ENCODE measurements at places on chromosomes 12 and 14.

DNA sequence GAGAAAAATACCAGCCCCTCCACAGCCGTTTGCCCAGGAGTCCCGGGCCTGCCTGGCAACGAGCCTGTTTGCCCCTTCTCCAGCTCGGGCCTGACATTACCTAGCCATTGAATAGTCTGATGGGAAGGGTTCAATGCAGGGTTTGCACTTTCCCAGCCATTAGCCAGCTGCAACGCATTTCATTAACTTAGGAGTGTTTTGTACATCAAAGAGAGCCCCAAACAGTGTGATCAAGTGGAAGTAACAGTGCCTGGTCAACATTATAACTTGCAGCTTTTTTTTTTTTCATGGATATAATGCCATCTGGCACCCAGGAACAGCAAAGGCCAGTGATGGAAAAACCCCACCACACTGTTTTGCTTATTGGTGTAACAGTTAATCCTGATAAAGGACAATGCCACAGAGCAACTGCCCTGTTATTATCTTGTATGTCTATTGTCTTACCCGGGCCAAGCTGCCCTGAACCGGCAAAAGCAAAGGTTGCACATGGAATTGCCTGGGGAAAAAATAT lies 38.0 kb downstream of the BTG1 start:
- no peak for DNase-seq

DNA sequence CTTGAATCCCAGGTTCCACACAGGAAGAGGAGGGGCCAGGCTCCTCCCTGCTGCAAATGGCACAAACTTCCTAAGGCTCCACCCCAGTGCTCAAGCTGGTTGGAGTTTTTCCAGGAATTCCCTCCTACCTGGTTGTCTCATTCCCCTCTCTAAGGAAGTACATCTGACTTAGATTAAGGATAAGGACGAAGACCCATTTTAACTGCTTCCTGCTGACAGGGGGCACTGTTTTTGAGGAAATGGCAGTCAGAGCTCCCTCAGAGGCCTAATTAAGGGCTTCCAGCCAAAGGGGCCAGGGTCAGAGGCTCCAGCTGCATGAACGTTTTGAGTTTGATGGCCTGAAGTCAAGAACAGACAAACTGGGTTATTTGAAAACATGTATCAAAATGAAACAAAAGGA lies 1084.7 kb downstream of the SLC6A15 start:
- DNase-seq = no peak

DNA sequence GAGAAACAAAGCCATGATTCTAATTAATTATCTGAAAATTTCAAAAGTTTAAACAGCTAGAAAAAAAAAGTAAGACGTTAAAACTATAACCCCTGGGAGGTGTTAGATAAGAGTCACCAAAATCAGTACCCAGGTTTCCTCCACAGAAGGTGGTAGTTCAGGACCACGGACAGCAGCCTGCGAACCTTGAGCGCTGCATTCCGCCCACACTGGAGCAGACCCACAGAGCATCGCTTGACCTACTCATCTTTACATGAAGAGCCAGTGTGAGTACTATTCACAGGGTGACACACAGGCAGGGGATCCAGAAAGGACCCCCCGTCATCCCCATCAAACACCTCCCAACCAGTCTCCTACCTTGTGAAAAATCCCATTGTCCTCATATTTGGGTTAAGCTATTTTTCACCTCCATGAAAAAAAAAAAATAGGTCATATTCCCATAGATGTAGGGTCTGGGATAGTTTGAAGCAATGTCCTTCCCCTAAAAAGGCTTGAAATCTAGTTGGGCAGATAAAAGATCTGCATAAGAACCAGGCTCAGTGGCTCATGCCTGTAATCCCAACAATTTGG lies 8.8 kb upstream of the CHGA start:
- no peak for DNase-seq

DNA sequence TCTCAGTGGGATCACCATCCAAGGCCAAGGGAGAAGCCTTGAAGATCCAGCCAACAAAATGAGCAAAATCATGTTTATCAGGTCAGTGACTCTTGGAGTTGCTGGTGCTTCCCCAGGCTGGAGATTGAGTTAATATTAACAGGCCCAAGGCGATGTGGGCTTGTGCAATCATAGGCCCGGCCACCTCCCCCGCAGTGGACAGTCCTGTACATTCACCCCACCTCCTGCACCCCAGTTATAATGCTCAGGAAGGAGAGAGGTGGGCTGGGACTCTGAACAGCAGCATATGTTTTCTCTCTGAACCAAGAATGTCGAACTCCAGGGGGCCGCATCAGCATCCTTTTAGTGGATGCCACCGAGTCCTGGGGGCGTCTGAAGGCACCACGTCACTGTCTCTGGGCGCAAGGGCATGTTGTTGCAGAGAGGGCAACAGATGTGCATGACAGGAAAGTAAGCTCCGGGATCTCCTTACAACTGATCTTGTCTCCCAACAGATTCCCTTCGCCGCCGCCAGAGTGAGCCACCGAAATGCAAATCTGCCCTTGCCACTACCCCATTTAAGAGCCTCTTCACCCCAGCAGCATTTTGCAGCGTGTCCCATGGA lies 32.2 kb upstream of the SERPINA6 start:
- no peak for DNase-seq

GRCh38 chr12:20549108-20549719 lies 145.9 kb upstream of the SLCO1C1 start:
- DNase-seq = no peak

DNA sequence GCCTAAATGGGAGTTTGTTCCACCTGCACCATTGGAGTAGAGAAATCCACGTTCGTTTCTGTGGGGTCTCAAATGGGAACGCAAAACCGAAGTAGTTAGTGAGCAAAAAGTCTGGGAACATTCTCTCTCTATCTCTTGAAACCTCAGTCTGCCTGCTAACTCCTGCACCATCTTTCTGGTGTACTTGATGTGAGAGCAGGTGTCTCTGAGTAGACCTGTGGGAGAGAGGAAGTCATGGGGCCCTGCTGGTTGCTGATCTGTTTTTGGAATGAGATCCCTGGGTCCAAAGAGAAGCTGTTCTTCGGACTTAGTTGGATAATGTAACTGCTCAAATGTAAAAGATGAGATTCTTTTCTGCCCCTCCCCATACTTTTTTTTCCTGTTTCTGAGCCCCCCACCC lies 57.3 kb downstream of the MAX start:
- no peak for DNase-seq

DNA sequence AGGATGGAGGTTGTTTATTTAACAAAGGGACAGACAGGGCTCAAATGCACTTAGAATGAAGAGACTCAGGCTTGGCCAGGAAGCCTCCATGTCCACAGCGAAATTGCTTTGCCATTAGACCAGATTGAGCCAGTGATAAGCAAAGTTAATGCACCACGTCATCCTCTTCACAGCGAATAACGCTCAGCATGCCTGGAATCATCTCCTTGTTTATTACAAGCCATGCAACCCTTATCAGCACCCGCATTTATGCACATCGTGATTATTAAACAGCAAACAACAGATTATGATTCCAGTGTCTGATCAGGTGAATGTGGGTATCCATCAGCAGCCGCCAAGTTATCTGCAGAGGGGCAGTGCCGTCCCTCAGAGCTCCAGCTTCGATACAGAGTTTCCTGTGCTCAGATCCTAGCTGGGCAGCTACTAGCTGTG lies 175.0 kb upstream of the TMEM132C start:
- no peak for DNase-seq

GRCh38 chr14:80996049-80996901 lies 40.9 kb downstream of the TSHR start:
- no peak for DNase-seq

- no peak for DNase-seq
Observed at GRCh38 chr14:35333797-35334743, 41.9 kb downstream of the PSMA6 start.

DNA sequence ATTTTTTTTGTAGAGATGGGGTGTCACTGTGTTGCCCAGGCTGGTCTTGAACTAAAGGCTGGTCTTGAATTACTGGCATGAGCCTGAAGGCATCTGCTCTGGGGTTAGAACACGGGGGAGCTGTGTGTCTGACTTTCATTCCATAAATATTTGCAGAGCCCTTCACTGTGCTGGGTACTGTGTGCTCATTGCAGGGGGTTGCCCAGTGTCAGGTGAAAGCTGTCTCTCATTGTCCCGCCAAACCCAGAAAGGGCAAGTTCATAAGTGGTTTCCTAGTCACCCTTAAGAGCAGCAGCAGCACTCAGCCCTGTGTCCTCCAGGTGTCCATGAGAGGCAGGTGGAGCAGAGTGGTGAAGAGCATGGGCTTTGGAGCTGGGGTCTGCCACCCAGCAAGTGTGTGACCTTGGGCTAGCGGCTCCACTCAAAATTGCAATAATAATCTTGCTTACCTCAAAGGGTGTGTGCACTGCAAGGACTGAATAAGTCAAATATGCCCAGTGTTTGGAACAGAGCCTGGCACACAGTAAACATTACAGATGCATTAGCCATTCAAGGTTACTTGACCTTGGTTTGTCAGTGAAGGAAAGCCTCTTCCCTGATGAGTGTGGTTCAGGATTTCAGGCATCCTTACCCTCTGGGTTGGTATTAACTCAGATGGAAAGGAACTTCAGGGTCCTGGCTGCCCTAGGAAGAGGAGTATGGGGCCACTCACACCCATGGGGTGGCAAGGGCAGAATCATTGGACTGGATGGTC lies 4.4 kb upstream of the SMIM41 start:
- no peak for DNase-seq

- DNase-seq = no peak
Observed at GRCh38 chr14:86404425-86404824, 874.5 kb downstream of the FLRT2 start.

DNA sequence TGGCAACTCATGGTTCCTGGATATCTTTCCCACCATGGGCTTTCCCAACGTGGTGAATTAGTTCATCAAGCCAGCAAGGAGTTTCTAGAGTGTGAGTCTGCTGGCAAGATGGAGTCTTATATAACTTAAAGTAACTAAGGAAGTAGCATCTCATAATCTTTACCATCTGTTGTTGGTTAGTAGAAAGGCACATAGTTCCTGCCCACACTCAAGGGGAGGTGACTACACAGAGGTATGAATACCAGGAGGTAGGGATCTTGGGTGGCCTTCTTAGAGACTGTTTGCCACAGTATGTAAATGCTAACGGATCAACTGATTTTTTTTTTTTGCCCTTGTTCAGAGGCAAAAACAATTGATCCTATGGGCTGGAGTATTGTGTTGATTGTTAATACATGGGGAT lies 446.9 kb downstream of the ATP23 start:
- no peak for DNase-seq

DNA sequence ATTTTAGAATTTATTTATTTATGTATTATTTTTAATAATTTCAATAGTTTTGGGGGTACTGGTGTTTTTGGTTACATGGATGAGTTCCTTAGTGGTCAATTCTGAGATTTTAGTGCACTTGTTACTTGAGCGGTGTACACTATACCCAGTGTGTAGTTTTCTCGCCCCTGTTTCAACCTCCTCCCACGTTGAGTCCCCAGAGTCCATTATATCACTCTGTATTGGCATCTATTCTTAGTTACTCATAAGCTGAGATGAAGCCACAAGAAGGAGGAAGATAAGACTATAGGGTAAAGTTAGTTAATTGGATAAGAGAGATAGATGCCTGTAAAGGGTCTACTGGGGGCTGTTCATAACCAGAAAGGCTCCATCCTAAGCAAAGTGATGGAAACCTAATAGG lies 4.0 kb downstream of the C1S start:
- DNase-seq = no peak

DNA sequence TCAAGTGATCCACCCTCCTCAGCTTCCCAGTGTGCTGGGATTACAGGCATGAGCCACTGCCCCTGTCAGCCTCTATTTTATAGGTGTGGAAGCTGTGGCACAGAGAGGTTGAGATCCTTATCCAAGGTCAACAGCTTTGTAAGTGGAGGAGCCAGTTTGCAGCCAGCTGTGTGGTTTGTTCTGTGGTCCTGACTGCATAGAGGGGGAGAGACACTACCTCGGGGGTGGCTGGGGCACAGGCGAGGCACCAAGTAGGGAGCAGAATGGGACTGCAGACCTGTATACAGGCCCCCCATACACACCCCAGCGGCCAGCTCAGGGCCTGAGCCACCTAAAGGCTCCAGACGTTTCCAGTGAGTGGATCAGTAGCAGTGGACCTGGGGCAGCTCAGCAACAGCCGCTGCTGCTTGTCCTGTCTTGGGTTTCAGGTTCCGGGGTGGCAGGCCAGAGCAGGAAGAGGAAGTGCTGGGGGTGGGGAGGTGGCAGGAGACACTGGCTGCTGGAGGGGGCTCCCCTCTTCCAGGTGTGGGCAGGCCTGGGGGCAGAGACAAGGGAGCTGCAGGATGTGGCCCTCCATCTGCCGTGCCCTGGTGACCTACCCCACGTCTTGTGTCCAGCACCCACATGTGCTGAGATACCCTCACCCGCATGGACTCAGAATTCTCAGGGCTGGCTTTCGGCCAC lies 11.0 kb downstream of the ORAI1 start:
- no peak for DNase-seq

DNA sequence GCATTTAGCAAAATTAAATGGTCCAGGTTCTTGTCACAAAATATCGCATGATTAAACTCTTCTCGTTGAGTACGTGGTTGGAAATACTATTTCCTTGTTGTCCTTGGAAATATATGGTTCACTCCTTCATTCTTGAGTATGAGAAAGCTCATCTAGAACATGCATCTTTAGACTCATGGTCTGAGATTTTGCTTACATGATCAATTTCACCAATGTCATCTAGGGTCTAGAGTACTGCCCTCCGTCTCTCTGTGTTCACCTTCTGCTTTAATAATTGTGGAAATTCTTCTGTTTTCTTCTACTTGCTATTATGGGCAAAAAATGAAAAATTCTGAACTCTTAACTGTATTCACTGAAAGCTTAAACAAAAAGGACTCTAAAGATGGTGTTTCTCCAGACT lies 25.9 kb downstream of the MBIP start:
- DNase-seq = no peak

- no peak for DNase-seq
Observed at GRCh38 chr12:93925585-93926205, 222.7 kb upstream of the PLXNC1 start.

DNA sequence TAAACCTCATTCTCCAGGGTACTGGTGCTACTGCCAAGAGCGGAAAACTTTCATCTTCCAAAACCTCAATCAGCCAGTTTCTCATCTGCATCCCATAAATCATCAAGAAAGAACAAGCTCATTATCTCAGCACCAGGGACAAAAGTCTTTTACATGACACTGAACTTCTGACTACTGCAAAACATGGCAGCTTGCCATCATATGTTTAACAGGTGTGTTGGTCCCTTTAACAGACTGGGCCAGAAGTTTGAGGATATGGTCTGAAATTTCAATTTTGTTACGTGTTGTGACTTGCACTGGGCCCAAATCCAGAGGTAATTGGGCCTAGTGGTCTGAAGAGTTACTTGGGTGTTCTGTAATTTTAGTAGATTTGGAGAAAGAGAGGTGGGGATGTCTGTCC lies 305.4 kb upstream of the SEL1L start:
- no peak for DNase-seq

GRCh38 chr12:55862286-55862685 lies 19.6 kb upstream of the MMP19 start:
- DNase-seq = no peak
